ENCODE measurements at places on chromosomes 12 and 14. TPM values are rescaled to one million over a fixed set of nuclear protein-coding genes. Genes with fewer than 3 reads are reported as not detected.

GRCh38 chr14:82055515-82056115 is 522.0 kb upstream of the SEL1L start:
- no peak for DNase-seq

Gene COCH
- 0.26 TPM for total RNA-seq

- DNase-seq, result no peak
Measured at GRCh38 chr14:75402867-75403413, 24.9 kb upstream of the JDP2 start.

- no peak for DNase-seq
Measured at GRCh38 chr12:131357920-131358319, 353.0 kb upstream of the SFSWAP start.

All from bronchial epithelial cell (primary cell).